ENCODE measurements at places on chromosomes 16 and 17.

- no peak for DNase-seq
Measured at GRCh38 chr17:7719661-7720060, 2.1 kb downstream of the DNAH2 start.

GRCh38 chr16:19419698-19420075, 2.0 kb downstream of the TMC5 start:
- DNase-seq = no peak

- no peak for DNase-seq
Measured at GRCh38 chr16:21656795-21657768, 4.7 kb upstream of the IGSF6 start.

- DNase-seq = no peak
Measured at GRCh38 chr17:48809182-48809581, 7.8 kb downstream of the TTLL6 start.

GRCh38 chr16:88003316-88003715, 52.1 kb downstream of the BANP start:
- no peak for DNase-seq

Measured in activated CD8-positive, alpha-beta memory T cell treated with anti-CD3 and anti-CD28 coated beads for 1 hour (primary cell).